ENCODE measurements at places on chromosomes 7 and 10.

- DNase-seq = no peak
These were observed 41.4 kb downstream of the LAMB4 start for GRCh38 chr7:108088729-108089128.

GRCh38 chr10:48496831-48497779, 107.8 kb downstream of the ARHGAP22 start:
- peak; percentile 71 for DNase-seq

GRCh38 chr10:122280156-122280555, 9.1 kb downstream of the BTBD16 start:
- no peak for DNase-seq

GRCh38 chr10:97821308-97822038, 28.2 kb upstream of the GOLGA7B start:
- no peak for DNase-seq

DNA sequence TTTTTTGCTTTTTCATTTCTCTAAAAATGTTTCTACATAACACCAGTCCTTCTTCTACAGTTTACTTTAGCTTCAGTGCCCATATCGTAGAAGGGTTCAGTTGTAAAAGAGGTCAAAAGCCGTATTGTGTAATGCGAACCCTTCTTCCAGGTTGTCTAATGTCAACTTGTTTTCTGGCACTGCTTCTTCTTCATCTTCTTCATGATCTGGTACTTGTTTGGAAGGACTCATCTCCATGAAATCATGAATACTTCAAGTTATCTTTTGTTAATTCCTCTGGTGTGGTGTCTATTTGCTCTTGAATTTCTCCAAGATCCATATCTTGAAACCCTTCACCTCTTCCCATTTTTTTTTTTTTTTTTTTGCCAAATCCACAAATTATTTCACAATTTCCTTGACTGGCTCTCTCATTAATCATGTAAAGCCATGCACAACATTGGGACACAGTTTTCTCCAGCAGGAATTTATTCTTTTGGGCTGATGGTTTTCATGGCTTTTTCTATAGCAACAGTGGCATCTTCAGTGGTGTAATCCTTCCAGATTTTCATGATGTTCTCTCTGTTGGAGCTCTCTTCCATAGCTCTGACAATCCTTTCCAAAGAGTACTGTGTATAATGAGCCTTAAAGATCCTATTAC, 85.1 kb downstream of the CPED1 start:
- DNase-seq = no peak

GRCh38 chr7:128259131-128260061, 18.3 kb downstream of the LEP start:
- DNase-seq = no peak

DNA sequence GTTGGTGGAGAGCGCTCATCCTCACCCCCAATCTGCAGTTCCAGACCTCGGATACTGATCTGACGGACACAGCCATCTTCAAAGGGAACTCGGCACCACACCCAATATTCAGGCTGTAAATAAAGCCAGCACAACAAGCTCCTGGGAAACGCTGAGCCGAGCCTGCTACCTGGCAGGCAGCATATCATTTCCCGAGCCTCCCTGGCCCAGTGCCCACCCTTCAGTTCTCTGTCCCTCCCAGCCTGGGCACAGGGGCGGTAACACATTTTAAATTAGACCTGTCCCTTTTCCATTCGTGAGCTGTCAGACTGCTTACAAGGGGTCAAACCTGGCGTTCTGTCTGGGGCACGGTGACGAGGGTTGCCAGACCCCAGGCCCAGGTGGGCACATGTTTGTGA, 250.5 kb downstream of the ARHGAP12 start:
- no peak for DNase-seq

DNA sequence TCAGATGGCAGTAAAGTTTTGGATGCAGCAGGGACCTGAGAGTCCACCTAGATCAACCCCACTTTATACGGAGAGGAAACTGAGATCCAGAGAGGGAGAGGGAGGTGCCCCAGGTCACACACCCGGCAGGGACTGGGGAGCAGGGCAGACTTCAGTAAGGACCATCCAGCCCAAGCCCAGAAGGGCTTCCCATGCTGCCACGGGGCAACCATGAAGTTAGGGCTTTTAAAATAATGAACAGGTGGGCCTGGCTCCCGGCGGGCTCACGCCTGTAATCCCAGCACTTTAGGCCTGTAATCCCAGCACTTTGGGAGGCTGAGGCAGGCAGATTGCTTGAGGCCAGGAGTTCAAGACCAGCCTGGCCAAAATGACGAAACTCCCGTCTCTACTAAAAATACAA, 98.5 kb downstream of the HIP1 start:
- DNase-seq = no peak

DNA sequence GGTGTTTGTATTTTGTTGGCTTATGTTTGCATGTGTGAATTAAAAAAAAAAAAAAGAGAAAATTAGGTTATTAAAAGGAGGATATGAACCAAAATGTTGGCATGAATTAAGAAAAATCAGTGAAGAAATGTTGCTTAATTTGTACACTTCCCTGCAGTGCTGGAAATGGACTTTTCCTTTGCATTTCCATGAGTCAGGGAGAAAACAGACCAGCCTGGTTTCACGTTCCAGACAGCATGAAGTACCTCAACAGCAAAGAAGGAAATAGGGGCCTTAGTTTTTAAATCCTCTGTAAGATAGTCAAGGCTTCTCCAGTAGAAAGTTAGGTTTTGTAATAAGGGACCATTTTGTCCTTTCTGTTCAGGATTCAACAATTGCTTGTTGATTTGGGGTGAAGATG, 159.7 kb downstream of the CELF2 start:
- no peak for DNase-seq

DNA sequence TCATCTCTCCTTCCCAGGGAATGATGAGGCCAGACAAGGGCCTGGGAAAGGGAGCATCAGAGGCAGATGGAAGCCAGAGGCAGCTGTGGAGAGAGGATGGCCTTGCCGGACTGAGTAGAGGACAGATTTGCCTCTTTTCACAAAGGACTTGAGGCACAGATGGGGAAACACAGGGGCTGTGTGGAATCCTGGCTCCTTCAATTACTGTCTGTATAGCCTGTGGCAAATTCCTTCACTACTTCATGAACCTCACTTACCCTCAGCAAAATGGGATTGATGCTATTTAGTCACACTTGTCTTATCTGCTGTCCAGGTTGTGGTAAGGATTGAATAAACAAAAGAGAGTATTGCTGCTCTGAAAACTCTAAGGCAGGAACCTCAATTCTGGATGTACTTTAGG, 40.3 kb downstream of the SLC25A28 start:
- DNase-seq = no peak

DNA sequence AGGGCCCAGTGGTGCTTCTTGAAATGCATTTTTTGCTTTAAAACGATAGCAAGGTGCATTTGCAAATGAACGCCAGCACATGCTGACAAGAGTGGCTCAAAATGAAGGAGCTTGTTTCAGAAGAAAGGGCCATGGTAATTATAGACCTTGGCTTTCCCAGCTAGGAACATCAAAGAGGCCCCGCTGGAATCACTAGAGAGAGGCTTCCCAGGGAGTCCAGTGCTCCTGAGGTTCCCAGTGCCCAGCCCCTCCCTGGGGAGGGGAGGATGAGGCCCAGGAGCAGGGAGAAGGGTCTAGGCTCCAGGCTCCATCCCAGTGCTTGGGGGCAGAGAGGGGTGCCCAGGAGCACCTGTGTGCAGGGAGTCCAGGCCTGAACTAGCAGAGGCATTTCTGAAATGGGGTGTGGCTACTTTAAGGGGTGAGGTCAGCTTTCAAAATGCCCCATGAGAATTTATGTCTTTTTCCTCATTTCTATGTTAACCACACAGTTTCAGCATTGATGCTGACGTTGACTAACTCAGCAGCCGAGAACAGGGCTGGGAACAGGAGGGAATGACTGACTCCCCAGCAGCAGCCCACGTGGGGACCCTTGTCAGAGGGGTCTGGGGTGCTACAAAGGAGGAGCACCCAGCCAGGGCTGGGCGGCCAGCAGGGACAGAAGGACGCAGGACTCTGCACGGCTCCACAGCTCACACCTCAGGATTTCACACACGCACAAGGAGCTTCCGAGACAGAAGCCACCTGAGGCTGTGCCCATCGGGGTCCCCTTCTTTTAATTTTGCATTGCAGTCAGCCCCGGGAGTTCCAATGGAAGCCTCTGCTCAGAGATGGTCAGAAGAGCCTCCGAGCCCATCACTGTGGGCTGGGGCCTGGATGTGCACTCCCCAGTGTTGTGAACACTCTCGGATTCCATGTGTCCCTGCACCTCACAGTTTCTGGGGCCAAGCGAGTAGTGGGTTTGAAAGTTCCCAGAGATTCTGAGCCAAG, 570.2 kb downstream of the PTPRN2 start:
- no peak for DNase-seq
